HAP-1 (cell line): ENCODE measurements at places on chromosomes 11 and 22.
A peak's percentile ranks its signal among the peaks of the same experiment; 100 is the strongest.

- peak; percentile 80 for DNase-seq
Observed at GRCh38 chr22:21938071-21938822, 14.4 kb downstream of the PPM1F start.

GRCh38 chr11:43901551-43901950, 20.9 kb downstream of the ALKBH3 start:
- DNase-seq, result no peak

DNA sequence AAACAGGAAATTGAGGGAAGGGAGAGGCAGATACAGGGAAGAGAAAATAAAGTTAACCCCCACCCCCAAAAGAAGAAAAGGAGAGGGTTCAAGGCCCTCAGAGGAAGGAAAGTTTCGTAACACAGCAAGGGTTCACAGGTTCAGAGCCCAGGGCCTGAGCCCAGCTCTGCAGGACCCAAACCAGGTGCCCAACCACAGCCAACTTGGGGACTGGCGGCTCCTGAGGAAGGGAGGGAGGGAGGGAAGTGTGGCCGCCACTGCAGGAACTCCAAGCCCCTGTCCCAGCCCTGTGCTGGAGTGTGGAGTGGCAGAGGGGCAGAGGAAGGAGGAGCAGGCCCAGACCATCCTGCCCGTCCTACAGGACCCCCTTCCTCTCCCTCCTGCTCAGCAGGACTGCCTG, 59.2 kb downstream of the ELFN2 start:
- DNase-seq, result no peak

DNA sequence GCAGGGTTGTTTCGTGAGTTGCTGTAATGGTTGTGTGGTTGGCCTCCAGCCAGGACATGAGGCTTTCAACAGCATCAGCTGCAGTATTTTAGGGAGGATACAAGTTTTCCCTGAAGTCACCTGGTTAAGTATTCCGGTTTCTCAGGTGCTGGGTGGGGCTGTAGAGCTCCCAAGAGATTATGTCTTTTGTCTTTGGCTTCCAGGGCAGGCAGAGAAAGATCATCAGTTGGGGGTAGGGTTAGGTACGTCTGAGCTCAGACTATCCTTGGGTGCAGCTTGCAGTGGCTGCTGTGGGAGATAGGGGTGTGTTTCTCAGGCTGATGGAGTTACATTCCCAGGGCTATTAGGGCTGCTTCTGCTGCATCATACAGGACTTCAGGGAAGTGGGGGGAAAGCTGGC, 47.5 kb upstream of the MRGPRX1 start:
- no peak for DNase-seq

- DNase-seq, result no peak
Observed at GRCh38 chr22:45891996-45892621, 84.9 kb downstream of the WNT7B start.

DNA sequence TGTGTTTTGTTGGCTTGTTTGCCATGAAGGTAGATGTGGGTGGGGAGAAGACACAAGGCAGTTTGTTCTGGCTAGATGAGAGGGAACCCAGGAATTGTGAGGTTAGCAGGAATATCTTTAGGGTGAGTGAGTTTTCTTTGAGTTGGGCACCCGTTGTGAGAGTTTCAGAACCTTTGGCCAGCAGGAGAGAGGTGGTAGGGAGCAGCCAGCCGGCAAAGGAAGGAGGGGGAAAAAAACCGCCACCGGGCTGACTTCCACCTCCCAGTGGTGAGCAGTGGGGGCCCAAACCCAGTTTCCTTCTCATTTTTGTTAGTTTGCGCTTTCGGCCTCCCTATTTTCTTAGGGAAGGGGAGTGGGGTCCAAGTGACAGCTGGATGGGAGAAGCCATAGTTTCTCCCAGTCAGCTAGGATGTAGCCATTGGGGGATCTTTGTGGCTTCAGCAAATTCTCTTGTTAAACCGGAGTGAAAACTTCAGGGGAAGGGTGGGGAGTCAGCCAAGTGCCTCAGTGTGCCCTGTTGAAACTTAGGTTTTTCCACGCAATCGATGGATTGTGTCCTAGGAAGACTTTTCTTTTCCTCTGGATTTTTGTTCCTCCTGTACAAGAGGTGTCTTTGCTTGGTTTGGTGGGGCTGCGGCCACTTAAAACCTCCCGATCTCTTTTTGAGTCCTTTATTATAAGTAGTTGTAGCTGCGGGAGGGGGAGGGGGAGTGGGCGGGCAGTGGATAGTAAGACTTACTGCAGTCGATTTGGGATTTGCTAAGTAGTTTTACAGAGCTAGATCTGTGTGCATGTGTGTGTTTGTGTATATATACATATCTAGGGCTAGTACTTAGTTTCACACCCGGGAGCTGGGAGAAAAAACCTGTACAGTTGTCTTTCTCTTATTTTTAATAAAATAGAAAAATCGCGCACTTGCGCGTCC, 1.1 kb upstream of the GCAT start:
- no peak for DNase-seq

DNA sequence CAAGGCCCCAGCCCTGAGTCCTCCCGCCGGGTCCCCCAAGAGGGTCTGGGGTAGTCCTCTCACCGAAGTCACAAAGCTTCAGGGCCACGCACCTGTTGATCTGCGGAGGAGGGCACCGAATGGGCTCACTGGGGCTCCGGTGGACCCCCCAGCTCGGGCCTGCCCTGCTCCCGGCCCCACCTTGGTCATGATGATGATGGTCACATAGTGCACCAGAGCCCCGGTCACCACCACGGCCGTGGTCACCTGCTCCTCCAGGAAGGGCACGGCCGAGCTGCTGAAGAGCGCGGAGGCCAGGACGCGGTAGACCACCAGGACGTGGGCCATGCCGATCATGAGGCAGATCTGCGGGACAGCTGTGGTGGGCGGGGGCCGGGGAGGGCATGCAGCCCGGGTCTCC, 13.5 kb upstream of the SIGIRR start:
- no peak for DNase-seq

GRCh38 chr11:9053316-9054035, 37.9 kb downstream of the SCUBE2 start:
- DNase-seq, result no peak

GRCh38 chr22:37324340-37325038, 42.2 kb downstream of the CYTH4 start:
- peak; percentile 47 for DNase-seq

GRCh38 chr11:118152552-118153471, at the start of gene SCN4B:
SCN4B (minus strand) TSS chr11:118152823; CDS start chr11:118152673, 150 bp downstream.
- peak; percentile 75 for DNase-seq

DNA sequence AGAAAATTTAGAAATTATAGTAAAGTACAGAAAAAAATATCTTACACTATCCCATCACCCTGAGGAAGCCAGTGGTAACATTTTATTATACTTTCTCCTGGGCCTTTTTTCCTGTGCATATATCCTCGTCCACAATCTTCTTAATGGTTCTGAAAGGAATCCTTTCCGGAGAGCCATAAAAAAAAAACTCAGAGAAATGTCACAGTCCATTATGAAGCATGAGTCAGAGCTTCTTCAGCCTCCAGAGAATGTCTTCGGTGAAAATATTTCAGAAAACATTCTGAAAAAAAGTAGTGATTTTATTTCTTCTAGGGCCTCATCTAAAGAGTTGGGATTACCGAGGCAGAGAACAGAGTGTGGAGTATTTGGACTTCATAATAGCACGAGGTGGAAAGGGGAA, 163.4 kb downstream of the INSC start:
- no peak for DNase-seq

GRCh38 chr11:111785886-111786412, 19.8 kb upstream of the PPP2R1B start:
- no peak for DNase-seq

DNA sequence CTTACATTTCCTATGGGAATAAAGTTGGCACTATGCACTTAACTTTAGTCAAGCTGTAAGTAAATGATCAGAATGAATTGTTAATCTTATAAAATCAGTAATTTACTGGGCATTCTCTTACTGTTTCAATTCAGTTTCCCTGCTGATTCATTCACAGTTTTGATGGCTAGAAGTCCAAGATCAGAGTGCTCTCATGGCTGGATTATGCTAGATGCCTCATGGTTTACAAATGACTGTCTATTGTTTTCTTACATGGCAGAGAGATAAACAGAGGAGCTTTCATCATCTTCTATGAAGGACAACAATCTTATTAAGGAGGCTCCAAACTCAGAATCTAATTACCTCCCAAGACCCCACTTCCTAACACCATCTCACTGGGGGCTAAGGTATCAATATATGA, 135.1 kb upstream of the CARD18 start:
- DNase-seq, result no peak

- peak; percentile 35 for DNase-seq
Observed at GRCh38 chr11:32385998-32386397, 49.3 kb downstream of the WT1 start.

DNA sequence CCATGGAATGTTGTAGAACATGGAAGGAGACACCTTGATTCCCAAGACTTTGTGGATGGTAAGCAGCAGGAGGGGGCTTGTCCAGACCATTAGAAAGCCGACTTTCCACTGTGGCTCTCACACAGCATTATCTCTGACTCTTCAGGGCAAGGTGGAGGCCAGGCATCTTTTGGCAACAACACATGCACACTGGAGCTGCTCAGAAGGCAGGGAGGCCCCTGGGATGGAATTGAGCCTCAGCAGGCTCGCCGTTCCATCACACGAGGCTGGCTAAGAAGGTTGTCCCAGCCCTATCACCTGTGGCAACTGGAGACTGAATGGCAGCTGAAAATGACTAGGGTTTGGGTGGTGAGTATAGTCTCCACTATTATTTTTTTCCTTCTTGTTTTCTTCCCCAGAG, 76.3 kb upstream of the TMEM45B start:
- DNase-seq, result no peak

DNA sequence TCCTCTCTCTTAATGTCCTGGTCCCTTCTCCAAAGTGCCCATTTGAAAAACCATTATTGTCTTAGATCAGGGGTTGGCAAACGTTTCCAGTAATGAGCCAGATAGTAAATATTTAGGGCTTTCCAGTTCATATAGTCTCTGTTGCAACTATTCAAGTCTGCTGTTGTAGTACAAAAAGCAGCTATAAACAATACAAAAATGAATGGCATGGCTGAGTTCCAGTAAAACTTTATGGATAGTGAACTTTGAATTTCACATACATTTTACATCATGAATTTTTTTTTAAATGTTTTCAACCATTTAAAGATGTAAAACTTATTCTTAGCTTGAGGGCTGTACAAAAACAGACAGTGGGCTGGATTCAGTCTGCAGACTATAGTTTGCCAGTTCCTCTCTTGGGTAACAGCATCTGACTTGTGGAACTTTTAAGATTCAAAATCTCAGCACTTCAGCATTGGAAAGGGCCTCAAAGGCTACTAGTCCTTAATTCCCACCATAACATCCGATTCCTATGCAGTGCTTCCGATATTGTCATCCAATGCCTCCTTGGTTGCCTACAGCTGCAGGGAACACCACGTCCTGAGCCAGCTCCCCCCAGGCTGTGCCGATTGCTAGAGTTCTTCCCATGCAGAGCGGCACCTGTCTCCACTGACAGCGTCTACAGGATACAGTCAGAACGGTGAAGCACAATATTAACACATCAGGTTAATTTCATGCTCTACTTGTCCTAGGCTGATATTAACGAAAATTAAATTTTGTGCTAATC, 65.6 kb upstream of the E2F8 start:
- DNase-seq, result no peak

DNA sequence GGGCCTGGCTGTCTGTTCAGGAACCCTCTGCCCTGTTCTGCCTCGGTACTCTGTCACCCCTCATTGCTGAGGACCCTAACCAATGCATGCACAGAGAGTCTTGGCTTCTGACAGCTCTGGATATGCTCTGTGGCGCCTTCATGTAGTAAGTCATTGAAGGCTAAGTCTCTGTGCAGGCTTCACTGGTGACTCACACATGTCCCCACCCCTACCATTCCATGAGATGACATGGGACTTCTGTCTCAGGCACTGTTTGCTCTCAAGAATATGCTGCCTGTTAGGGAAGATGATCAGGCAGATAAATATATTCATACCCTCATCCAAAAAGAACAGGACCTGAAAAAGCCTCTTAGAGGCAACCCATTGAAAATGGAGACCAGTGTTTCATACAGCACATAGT, 43.6 kb upstream of the HORMAD2 start:
- DNase-seq, result no peak

DNA sequence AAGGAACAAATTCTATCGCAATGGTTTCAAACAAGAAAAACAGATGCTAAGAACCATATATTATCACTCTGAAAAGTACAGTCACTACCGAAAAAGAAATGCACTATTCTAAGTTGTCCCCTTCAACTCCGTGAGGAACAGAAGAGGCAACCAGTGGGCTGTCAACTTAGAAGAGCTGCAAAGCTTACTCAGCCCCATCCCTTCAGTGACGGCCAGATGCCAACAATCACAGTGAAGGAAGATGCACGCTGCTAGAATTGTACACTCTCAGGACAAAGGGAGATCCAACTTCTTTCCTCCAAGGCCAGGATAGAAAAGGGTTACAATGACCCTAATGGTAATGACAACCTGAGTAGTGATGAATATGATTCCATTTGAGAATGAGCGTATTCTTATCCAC, 38.5 kb upstream of the CHKA start:
- DNase-seq, result no peak

- no peak for DNase-seq
Observed at GRCh38 chr22:46881373-46882118, 119.1 kb downstream of the TBC1D22A start.

DNA sequence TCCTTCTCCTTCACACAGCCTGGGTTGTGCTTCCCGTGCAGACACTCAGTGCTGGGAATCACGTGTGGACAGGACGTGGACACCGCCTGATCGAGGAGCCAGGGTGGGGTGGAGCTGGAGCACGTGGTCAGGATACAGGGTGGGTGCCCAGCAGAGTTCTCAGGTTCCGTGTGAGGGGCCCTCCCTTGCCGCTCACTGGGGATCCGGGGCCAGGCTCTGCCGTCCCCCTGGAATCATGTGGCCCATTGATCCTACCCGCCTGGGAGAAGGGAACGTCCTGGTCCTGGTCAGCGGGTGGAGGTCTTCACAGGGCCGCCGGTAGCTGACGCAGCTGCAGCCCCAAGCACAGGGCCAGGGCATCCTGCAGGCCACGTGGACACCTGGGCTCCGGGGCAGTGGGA, 397.7 kb downstream of the TBC1D22A start:
- DNase-seq, result no peak

GRCh38 chr11:45062974-45063635, 83.3 kb upstream of the PRDM11 start:
- no peak for DNase-seq

DNA sequence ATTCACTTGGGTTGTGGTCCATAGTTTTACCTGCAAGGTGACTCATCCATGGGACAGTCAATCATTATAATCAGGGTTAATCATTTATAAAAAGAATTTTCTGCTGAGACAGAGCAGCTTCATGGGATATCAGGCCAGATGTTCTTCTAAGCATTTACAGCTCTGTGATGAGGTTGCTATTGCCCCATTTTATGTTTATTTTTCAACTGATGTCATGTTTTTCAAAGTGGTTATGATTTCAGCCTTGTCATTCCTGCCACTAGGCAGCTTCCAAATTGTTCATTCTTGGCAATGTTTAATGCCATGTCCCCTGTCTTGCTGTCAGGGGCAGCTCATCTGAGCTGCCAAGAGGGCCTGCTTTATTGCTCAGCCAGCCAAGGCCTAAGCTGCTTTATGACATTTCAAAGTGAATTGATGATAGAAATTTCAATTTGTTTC, 35.9 kb upstream of the ZBED5 start:
- DNase-seq, result no peak

- no peak for DNase-seq
Observed at GRCh38 chr11:122895563-122895962, 13.0 kb downstream of the JHY start.

- DNase-seq, result peak; percentile 11
Observed at GRCh38 chr11:83723999-83724398, 437.8 kb upstream of the CCDC90B start.

- no peak for DNase-seq
Observed at GRCh38 chr22:23237841-23238240, 57.5 kb downstream of the BCR start.
